Left ventricle myocardium superior (tissue), 1 donor: ENCODE measurements at places on chromosomes 2 and 18.

DNA sequence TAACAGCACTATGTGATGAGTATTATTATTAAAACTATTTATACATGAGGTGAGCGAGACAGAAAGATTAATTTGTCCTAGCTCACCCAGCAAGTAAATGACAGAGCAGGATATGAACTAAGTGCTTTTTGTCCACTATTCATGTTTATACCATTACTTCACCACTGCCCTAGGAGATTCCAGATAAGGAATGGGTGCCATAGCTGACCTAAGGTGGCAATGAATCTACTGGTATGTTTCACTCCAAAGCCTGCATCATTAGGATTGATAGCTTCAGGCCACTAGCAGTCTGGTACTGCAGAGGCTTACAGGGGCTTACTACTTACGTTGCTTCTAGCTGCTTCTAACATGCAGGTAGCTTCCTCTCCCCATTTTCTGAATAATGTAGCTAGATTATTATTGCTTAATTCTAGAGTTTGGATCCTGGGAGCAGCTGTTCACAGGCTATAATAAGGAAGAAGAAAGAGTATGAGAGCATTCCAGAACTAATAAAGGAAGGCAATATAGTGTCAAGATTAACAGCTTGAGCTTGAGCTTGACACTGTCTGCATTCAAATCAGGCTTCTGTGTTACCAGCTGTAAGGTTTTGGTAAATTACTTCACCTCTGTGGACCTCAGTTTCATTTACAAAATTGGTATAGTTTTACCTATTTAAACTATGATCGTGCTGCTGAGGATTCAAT lies 153.7 kb downstream of the GALNT3 start:
- no peak for DNase-seq

GRCh38 chr2:179106676-179107428 lies 56.9 kb upstream of the CCDC141 start:
- DNase-seq: no peak

DNA sequence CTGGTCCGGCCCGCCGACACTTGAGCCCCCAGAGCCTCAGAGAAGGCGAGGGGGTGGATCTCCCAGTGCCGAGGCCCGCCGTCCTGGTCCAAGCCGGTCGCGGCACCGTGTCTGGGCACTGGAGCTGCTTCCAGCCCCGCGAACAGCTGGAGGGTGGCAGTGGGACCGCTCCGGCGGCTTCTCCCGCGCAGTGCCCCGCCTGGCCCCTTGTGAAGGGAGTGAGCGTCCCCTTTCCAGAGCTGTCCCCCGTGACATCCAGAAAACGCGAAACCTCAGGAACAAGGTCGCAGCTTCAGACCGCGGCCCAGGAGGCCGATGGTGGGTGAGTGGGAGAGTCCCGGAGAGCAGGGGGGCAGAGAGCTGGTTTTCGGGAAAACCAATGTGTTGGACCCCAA lies 579 bp upstream of the EMX1 start:
- DNase-seq: no peak

DNA sequence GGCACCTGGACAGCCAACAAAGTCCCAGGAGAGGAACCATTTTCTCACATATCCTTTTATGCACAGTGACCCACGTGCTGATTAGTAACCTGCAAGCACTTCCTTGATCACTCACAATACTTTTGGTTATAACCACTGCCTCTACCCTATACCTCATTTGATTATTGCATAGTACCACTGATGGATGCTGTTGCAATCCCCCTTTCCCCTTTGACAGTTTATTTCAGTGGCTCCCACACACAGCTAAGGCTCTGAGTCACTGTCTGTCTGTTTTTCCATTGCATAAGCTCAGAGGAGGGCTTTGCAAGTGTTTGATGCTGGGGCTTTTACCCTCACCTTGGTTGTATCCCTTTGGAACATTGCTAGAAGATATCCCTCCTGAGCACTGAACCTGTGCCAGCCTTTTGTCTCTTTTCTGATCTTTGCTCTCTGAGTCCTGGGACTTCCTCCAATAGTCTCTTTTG lies 101.7 kb upstream of the RBBP8 start:
- no peak for DNase-seq

GRCh38 chr2:68318914-68319397 lies 793 bp downstream of the CNRIP1 start:
- peak; percentile 64 for DNase-seq

GRCh38 chr18:58195278-58195765 lies 151.3 kb downstream of the NEDD4L start:
- DNase-seq: no peak

DNA sequence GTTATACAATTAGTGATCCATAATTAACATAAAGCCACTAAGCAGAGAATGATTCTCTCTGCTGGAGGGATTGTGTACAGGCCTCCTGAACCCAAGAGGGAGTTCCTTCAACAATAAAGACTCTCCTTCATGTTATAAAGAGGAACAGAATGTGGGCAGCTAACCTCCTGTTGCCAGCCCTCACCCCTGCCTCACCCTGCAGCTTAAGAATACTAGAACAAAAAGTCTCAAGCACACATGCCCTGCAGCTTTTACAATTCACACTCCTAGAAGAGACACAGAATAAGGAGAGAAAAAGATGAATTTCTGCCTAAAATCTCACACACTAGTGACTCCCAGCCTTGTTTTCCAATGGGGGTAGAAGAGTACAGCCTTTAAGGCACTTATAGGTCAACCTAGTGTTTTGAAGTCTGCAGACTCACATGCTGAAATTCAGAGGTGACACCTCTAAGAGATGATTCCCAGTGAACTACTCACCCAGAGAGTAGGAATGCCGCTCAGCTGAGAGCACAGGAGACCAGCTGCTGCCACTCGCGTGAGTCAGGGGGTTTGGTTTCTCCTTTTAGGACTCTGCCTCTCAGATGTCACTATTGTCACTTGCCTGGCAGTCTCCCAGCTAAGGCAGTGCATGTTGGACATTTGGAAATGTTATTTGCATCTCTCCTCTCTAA lies 32.5 kb upstream of the IL1RL1 start:
- no peak for DNase-seq

DNA sequence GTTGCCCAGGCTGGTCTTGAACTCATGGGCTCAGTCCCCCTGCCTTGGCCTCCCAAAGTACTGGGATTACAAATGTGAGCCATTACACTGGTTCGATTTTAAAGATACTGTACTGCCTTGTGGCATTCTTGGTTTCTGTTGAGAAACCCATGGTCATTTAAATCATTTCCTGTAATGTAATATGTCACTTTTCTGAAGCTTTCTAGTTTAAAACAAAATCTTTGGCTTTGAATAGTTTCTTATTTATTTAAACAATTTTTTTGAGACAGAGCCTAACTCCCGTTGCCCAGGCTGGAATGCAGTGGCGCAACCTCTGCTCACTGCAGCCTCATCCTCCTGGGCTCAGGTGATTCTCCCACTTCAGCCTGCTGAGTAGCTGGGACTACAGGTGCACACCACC lies 8.9 kb downstream of the ZNF512 start:
- DNase-seq: no peak

- no peak for DNase-seq
Measured at GRCh38 chr2:70826696-70827350, 6.4 kb upstream of the CLEC4F start.

DNA sequence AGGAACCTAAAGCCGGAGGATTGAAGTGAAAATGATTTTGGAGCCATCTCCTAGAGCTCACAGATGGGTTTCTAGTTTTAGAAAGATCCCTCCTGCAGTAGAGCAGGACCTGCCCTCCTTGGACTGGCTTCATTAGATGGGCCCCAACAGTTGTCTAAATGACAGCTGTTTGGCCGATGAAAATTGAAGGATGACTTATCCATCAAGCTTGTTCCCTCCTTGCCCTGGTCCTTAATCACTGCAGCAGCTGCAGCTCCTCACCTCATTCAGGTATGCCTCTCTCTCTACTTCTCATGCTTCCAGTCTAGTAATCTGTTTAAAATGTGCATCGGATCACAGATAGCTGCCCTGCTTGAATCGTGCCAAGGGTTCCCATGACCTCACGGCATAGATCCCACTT lies 677.6 kb downstream of the BCL11A start:
- DNase-seq: no peak

GRCh38 chr2:220781622-220782241 lies 790.4 kb downstream of the EPHA4 start:
- DNase-seq: no peak

- no peak for DNase-seq
Measured at GRCh38 chr2:160575368-160575767, 81.8 kb upstream of the RBMS1 start.

DNA sequence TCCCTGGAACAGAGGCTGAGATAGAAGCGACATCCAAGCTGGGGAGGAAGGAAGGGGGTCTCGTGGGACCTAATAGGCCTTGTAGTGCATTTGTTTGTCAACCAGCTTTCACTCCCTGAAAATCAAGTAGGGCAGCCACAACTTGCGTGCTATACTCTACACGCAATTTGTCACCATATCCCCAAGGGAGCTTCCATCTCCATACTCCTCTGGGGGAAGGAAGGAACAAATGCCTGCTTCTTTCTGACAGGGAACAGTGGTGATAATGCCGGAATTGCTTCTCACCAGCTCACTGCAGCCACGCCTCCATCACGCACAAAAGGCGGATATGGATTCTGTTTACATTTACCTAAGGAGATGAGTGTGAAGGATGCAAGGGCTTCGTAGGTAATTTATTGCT lies 213.4 kb downstream of the TMEM163 start:
- no peak for DNase-seq

DNA sequence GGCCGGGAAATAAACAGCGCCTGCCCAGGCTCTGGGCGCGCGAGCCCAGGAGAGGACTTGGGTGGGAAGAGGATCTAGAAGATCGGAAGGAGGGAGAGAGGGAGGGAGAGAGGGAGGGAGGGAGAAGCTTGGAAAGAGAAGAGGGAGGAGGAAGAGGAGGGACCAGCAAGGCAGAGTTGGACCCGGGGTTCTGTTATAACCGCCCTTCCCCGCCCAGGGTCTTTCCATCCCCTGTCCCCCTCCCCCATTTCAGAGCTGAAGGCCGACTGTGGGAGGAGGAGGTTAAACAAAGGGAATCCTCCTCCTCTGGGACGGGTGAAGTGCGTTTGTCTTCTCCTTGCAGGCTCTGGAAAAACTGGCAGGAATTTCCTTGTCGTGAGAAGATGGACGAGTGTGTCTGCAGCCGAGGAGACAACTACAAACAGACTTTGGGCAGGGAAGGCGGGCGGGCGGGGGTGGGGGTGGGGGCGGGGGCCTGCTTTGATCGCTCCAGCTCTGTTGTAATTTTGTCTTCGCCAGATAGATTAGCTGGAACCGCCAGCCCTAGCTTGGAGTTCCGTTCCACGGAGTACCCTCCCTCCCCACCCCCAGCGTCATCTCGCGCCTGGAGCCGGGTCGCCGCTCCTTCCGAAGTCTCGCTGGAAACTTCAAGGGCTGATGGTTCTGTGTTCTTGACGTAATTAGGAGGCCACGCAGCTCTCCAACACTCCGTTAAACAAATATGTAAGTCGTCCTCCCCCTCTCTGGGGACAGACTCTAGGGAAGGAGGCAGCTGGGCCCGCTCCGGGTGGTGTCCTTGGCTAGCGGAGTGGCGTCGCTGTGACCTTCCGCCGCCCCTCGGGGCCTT lies 6.4 kb upstream of the SP9 start:
- DNase-seq: no peak

DNA sequence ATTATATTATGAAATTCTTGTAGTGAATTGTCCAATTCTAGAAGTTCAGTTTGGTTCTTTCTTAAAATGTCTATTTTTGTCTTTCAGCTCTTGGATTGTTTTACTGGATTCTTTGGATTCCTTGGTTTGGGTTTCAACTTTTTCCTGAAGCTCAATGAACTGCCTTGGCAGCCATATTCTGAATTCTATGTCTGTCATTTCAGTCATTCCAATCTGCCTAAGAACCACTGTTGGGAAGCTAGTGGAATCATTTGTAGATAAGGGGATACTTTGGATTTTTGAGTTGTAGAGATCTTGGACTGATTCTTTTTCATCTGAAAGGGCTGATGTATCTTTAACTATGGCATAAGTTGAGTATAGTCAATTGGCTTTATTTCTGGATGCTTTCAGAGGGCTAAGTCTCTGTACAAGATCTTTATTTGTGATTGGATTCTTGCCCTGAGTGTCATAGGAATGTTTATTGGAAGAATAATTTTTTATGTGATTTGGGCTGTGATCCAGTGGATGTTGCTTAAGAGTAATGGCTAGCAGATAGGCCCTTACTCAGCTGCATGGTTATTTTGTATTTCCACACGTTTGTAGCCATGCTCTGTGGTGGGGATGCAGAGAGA lies 42.3 kb downstream of the SERPINB7 start:
- DNase-seq: no peak

DNA sequence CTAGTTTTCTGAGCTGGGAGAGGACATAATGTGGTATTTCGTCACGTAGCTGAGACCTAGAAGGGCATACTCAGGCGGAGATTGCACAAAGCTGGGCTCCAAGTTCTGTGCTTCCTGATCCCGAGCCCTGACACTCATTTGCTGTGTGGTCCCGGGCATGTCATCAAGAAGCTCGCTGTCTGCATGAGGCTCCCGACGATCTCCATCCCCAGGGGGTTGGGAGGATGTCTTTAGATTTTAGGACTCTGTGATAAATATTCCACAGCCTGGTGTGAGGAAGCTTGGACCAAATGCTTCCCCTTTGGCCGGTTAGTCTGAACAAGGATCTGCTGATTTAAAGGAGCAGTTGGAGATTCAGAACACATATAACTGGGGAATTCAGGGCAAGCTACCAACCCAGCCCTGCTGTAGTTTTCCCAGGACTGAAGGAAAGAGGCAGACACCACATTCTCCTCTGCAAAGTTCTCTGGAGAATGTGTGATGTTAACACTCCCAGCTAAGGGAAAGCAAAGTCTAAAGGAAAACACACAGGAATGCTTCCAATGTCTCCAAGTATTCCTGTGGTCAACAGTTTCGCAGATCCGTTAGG lies 2.3 kb downstream of the KCNE4 start:
- DNase-seq: peak; percentile 77

DNA sequence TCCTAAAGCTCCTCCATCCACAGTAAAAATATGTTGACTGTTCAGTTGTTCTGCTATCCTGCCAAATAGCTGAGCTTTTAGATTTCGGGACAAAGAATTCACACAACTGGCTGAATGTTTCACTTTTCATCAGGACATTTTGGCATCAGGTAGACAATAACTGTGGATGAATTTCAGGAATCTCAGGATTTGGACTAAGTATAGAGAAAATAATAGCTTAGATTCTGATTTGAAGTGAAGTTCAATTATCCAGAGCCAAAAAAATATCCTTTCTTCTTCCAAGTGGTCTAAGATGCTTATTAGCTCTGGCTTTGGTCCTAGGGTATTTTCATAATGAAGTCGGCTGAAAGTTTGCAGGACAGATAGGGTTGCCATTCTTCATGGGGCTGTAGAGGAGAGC lies 16.1 kb downstream of the KCNE4 start:
- DNase-seq: no peak

DNA sequence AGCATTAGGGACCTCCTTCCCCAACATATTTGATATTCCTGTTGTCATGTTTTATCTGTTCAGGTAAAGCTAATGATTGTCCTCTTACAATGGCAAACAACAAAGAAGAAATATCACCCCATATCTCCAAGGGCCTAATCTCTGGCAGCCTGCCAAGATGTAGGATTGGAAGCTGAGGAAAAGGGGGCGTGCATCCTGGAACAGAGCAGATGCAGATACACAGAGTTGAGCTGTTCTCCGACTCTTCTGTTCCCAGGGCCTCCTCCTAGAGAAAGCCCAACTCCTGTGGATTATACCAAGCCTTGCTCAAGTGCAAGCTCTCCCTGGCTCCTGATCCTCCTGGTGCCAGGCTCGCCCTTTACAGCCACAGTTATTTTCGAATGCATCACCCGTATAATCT lies 35.2 kb upstream of the CD207 start:
- DNase-seq: no peak
